ENCODE measurements at places on chromosomes 5 and 9. TPM values are rescaled to one million over a fixed set of nuclear protein-coding genes. Genes with fewer than 3 reads are reported as not detected.

DNA sequence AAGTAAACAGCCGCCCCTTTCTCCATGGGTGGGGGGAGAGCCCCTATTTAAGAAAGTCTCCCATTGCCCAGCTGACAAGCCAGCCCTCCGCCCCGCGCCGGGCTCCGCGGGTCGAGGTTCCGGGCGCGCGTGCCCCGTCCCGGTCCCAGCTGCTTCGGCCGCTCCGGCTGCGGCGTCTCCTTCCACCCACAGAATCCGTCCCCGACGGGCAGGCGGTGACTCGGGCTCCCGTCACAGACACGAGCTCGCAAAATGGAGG is 223 bp downstream of the NR3C1 start:
- no peaks in the 10 kb centered on the region for H3K36me3 ChIP-seq
- H3K27ac ChIP-seq: peak overlapping the region; percentile 96
- no peaks in the 10 kb centered on the region for H3K4me1 ChIP-seq
- H3K27me3 ChIP-seq: no peaks in the 10 kb centered on the region

GRCh38 chr5:35331956-35332950 is 102.0 kb upstream of the PRLR start:
- no peak for DNase-seq
- no peaks in the 10 kb centered on the region for H3K36me3 ChIP-seq
- H3K4me3 ChIP-seq: no peak overlapping the region
- H3K27me3 ChIP-seq: no peaks in the 10 kb centered on the region
- H3K27ac ChIP-seq: no peak overlapping the region
- no peaks in the 10 kb centered on the region for H3K4me1 ChIP-seq

DNA sequence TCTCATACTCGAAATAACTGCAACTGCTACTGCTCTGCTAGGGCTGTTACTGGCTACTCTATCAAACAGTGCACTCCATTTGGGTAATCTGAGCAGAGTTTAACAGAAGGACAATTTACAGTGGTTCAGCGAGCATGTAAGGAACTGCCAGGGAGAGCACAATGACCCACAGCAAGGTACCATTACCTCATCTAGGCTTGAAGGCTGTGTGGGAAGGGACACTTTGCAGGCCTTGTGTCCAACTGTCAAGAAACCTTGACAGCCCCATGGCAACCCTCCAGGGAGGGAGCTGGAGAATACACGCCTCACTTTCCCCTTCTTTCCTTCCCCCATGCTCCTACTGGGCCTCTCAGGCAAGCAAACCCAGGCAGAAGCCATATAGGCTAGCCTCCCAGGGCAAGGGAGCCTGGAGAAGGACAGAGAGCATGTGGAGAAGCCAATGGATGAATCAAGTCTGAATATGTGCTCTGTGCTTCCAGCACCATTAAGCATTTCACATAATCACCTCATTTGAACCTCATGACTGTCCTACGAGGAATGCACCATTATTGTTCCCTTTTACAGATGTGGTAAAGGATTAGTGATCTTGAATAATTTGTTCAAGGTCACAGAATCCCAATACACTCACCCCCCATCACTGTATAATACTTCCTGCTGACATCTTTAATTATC is 49.9 kb upstream of the JAK2 start:
- no peak overlapping the region for H3K4me3 ChIP-seq
- no peak overlapping the region for H3K27ac ChIP-seq
- peaks cover 6% of the 10 kb centered on the region for H3K4me1 ChIP-seq
- H3K36me3 ChIP-seq: no peaks in the 10 kb centered on the region

LCN10 gene
- total RNA-seq: 0.73 TPM

DNA sequence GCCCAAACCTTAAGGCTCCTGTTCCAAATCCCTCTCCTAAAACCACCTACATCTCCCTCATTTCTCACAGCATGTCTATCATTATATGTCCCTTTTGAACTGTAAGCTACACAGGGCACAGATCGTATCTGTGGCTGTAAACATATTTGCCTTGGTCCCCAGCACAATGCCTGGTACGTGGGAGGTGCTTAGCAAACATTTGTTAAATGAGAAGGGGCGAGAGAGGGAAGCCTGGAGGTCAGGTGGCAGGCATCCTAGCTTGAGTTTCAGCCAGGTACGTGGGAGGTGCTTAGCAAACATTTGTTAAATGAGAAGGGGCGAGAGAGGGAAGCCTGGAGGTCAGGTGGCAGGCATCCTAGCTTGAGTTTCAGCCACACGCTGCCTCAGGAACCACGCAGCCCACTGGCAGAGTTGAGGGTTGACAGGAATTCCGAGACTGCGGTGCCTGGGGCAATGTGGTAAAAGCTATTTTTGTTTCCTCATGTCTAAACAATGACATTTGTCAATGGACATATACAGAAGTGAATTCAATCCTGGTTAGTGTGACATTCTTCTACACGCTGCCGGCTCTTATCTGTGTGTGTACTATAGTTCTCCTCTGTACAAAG is 113.6 kb downstream of the EFNA5 start:
- peak overlapping the region; percentile 88 for H3K27ac ChIP-seq
- H3K4me3 ChIP-seq: no peak overlapping the region
- H3K27me3 ChIP-seq: no peaks in the 10 kb centered on the region
- DNase-seq: peak; percentile 85
- no peaks in the 10 kb centered on the region for H3K36me3 ChIP-seq
- no peaks in the 10 kb centered on the region for H3K4me1 ChIP-seq

DNA sequence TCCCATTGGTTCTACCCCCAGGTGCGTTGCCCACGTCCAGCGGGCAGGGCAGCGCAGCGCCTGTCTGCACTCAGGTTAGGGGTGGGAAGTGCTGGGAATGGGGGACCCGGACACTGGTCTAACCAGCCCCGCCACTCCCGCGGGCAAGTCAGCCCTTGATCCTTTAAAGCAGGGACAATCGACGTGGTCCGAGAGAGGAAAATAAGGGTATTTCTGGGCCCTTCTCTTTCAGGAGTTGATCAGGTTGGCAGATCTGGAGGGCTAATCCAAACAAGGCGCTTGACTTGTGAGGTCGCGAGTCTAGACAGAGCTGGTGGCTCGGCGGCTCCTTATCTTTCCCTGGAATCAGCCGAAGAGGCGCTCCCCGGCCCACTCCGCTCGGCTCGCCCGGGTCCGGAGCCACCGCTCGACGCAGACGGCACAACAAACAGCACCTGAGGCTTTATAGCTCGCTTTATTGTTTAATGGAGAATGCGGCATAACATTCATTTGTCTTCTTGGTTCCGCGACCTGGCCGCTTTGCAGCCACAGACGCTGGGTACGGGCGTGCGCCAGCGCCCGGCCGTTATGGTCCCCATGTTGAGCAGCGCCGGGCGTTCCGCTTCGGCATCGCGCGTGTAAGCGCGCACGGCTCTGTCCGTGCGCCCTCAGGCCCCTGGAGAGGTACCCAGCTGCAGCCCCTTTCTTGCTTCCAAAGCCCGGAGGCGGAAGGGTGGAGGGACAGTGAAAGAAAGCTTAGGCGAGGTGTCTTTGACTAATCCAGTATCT is 15.8 kb downstream of the ISL1 start:
- no peaks in the 10 kb centered on the region for H3K36me3 ChIP-seq
- no peak overlapping the region for H3K27ac ChIP-seq
- DNase-seq: no peak
- H3K27me3 ChIP-seq: peaks cover 55% of the 10 kb centered on the region

HINT1 gene
- total RNA-seq: 161 TPM

GOLGA1 gene
- total RNA-seq: 23.0 TPM

MEF2C gene
- 32.1 TPM for total RNA-seq

CSF2 gene
- not detected for total RNA-seq

DNA sequence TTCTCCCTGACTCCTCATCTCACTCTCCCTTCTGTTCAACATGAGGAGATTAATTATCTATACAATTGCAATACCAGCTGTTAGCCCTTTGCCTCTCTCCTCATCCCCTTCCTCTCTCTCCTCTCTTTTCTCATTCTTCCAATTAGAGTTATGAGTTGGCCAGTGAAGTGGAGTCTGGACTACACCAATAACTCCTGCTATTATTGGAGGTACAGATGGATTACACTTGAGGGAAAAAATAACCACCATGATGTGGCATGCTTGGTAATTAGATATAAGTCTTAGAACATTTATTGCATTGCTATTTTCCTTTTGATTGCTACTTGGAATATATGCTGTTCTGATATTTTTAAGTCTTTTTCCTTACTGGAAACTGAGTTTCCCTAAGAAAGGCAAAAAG is 159.2 kb downstream of the FRMD3 start:
- no peaks in the 10 kb centered on the region for H3K36me3 ChIP-seq
- H3K27ac ChIP-seq: no peak overlapping the region
- no peak overlapping the region for H3K4me3 ChIP-seq
- no peak for DNase-seq
- H3K27me3 ChIP-seq: no peaks in the 10 kb centered on the region
- H3K4me1 ChIP-seq: no peaks in the 10 kb centered on the region

GRCh38 chr5:79236970-79237739 is 1.2 kb downstream of the JMY start:
- DNase-seq: peak; percentile 29
- peak overlapping the region; percentile 98 for H3K27ac ChIP-seq
- H3K4me1 ChIP-seq: no peaks in the 10 kb centered on the region
- H3K4me3 ChIP-seq: peak overlapping the region; percentile 97
- no peaks in the 10 kb centered on the region for H3K36me3 ChIP-seq

PDE6A gene
- total RNA-seq: 0.15 TPM

DNA sequence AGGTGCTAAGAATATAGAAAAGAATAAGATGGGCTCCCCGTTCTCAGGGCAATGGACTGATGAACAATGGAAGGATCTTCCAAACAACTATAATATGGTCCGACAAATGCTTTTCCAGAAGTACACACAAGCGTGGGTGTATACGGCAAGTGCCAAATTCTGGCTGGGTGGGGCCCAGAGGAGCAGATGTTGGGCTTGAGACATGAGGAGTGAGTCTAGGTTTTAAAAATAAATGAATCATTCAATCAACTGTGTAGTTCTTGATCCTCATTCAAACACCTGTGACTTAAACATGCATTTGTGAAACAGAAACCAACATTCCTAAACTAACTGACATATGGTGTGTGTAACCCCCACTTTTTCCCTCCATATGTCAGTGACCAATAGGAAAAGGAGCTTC is 47.9 kb downstream of the MFAP3 start:
- no peaks in the 10 kb centered on the region for H3K36me3 ChIP-seq
- H3K4me3 ChIP-seq: no peak overlapping the region
- no peaks in the 10 kb centered on the region for H3K4me1 ChIP-seq

HMCN2 gene
- 0.29 TPM for total RNA-seq

- no peak for DNase-seq
- H3K4me1 ChIP-seq: no peaks in the 10 kb centered on the region
- no peaks in the 10 kb centered on the region for H3K27me3 ChIP-seq
These were observed 15.1 kb downstream of the CFAP77 start for GRCh38 chr9:132424857-132425674.

- H3K36me3 ChIP-seq: no peaks in the 10 kb centered on the region
- H3K27ac ChIP-seq: no peak overlapping the region
These were observed 34.2 kb downstream of the STC2 start for GRCh38 chr5:173293817-173294672.
